ENCODE measurements at places on chromosomes 11 and 22.

- no peak for DNase-seq
Observed at GRCh38 chr22:17769013-17769715, 5.1 kb downstream of the BID start.

- no peak for DNase-seq
Observed at GRCh38 chr11:35173011-35173511, 34.1 kb downstream of the CD44 start.

DNA sequence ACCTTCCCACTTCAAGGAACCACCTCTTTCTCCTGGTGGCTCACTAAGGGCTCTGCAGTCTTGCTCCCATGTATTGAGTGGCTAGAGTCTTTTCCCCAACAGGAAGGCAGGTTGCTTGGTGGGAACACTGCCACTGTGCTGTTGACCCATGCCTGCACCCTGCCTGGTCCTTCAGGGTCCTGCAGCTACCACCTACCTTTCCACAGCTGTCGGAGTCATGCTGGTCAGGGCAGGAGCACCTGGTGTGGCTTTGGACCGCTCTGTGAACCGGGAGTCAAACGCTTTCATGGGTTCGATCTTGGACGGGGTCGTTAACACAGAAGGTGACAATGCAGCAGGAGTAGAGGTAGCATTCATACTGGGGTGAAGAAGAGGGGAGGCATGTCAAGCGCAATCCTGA is 56.1 kb downstream of the HIRA start:
- no peak for DNase-seq

DNA sequence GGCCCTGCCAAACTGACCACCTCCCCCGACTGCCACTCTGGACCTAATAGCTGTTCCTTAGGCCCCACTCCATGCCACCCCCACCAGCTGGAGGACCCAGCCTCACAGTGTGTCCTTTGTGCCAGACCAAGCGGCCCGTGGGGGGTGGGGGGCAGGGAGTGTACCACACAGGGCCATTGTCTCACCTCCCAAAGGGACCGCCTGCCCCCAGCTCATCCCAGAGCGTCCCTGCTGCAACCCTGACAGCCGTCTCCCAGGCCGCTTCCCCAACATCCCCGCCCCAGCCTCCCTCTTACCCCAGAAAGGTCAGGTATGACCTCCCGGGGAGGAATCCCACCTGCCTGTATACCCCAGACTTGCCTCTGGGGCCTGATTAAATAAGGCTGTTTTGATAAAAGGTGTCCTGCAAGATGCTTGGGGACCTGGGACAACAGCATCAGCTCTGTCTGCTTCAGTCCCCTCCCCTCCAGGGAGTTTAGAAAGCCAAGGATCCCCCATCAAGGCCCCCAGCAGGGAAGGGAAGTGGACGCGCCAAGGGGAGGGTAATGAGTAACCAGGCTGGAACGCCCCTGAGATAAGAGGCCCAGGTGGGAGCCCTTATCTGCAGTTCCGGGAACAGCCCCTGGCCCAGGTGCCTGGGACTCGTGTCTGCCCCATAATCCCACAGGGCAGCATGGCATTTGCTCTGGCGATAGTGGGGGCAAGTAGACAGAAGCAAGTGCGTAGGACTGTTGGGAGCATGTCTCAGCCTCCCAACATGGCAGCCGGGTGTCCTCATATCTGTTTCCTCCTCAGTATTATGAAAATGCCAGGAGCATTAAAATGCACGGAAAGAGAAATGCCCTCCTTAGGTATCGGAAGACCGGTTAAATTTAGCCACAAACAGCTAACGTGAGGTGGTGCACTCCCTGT is 9.0 kb downstream of the CDC42EP1 start:
- no peak for DNase-seq

GRCh38 chr11:130613396-130613795 is 165.0 kb downstream of the ADAMTS15 start:
- no peak for DNase-seq

DNA sequence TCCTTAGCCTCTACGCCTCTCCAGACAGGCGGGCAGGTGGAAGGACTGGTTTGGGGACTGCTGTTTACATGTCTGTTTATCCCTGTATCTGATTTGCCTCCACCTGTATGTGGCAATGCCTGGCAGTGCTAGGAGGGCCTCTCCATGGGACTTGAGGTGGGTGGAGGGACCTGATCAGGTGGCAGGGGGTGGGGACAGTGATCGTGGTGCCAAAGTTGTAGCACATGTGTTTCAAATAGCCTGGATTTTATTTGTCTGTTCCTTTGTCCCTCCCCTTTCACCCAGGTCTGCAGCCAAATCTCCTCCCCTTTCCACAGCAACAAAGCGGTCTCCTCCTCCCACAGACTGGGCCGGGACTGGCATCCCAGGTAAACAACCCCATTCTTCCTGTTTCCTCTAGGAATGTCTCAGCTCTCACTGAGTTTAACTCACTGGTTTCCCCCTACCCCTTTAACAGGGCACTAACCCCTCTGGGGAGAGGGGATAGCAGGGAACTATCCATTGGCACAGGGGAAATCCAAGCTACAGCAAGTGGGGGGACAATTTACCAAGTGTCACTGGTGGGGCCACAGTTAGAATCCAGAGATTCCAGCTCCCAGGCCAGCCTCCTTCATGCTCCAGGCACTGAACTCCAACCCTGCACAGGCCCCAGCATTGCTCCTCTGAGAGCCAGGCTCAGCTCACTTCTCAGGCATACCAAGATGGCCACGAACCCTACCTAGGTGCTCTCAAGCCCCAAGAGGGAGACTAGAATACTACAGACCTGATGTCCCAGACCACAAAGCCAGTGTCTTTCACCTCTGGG is 22.9 kb upstream of the TLCD5 start:
- DNase-seq, result no peak

DNA sequence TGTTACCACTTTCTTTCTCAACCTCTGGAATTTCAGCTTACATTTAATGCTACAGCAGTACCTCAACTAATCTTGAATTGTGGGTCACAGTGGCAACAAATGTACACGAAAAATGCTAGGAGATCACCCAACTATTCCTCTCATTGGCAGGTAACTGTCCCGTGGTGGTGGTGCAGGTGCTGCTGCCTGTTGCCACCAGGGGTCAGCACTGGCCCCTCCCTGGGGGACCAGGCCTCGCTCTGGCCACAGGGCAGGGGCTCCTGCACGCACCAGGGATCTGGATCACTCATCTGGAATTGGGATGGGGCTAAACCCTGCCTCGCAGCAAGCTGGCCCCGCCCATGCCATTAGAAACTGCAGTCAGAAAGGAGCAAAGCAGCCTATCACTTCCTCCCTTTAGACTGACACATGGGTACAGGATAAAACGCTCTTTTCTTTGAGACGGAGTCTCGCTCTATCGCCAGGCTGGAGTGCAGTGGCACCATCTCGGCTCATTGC is 6.9 kb upstream of the POLDIP3 start:
- DNase-seq, result peak; percentile 43

DNA sequence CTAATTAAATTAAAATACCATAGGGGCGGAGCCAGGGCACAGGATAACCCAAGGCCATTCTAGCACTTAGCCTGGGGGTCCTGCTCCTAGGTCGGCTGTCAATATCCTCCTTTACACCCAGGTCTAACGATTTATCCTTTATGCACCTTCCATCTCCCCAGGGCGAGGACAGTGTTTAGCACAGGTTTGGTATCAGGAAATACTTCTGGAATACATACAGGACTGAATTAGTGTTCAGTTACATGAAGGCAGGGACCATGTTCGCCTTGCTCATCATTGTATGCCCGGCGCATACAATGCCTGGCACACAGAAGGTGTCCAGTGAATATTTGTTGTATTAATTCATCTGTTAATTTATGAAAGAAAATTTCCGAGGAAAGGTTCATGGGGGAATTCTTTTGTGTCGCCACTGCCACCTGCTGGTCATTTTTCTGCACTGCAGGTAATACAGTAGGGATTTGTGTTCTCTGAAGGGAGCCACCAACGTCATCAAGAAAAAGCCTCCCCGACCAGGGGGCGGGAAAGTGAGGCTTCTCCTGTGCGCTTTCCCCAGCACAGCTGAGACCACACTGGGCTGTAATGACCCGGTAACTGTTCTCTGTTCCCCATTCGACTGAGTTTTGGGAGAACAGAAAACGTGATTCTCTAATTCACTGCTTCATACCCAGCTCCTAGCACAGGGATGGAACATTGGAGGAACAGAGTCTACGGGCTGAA is 68.7 kb upstream of the ASPHD2 start:
- DNase-seq, result peak; percentile 45

DNA sequence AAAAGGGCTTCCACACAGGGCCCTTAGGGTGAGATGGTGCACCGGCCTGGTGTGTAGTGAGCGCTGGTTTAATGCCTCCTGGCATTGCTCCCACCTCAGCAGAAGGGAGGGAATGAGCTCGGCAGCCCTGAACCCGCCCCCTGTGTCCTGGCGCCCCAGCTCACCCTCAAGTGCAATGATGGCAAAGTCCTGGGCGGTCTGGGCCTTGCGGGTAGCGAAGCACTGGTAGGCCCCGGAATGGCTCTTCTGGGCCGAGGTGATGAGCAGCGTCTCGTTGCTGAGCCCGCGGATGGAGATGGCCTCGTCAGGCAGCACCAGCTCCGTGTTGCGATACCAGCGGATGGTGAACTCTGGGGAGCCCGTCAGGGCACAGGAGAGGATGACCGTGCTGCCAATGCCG is 193.3 kb downstream of the CEP164 start:
- no peak for DNase-seq

- DNase-seq, result no peak
Observed at GRCh38 chr11:63641727-63642126, 27.5 kb upstream of the PLAAT3 start.

GRCh38 chr11:8097062-8097461 is 16.1 kb downstream of the TUB start:
- DNase-seq, result no peak

DNA sequence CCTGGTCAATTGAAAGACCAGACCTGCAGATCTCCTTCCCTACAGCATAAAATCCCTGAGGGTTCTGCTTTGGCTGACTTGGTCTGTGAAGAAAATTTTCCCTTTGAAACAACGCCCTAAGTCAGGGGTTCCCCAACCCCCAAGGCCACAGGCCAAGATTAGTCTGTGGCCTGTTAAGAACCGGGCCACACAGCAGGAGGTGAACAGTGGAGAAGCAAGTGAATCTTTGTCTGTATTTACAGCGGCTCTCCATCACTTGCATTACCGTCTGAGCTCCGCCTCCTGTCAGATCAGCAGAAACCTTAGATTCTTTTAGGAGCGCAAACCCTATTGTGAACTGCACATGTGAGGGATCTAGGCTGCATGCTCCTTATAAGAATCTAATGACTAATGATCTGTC is 38.2 kb downstream of the CCDC83 start:
- no peak for DNase-seq

DNA sequence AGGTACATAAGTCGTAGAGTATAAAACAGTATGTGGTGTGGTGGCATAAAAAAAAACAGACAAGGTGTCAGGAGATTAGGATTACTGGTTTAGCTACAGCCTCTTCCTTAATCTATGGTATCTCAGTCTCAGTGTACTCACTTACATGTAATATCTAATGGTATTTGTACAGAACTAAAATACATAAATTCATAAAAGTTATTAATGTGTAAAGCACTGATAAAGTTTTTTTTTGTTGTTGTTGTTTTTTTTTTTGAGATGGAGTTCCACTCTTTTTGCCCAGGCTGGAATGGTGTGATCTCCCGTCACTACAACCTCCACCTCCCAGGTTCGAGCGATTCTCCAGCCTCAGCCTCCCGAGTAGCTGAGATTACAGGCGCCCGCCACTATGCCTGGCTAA is 2.9 kb downstream of the PTS start:
- no peak for DNase-seq

- no peak for DNase-seq
Observed at GRCh38 chr11:127679816-127680545, 679.4 kb upstream of the KIRREL3 start.

DNA sequence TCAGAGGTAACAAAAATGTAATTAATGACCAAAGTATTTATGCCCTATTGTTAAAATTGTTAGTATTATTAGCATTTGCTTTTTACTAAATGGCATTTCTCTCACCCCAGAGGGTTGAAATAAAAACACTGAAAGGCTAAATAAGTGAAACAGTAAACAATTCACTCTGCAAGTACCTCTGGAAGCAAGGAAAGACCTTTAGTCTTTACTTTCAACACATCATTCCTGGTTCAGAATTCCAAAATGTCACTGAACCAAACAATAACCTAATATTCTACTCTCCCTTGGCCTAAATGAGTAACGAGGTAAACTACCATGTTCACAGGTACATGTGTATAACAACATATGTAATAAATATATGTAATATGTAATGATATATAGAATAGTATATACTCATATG is 369.3 kb downstream of the TTC28 start:
- no peak for DNase-seq

GRCh38 chr11:19359221-19360000 is 118.7 kb upstream of the E2F8 start:
- DNase-seq, result no peak

DNA sequence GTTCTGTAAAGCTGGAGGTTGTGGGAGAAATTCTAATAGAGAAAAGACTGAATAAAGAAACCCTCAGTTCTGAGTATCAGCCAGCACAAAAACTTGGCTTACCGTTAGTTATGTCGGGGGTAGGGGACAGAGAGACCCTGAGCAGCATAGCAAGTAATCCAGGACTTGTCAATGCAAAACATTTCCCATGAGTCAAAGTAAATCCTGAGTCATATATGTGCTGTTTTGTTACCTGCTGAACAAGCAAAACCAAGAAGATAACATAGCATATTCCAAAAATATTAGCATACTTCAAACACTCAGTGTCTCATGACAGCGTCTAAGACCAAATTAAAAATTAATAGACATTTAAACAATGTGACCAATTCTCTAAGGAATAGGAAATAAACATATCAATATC is 75.1 kb upstream of the LUZP2 start:
- no peak for DNase-seq

DNA sequence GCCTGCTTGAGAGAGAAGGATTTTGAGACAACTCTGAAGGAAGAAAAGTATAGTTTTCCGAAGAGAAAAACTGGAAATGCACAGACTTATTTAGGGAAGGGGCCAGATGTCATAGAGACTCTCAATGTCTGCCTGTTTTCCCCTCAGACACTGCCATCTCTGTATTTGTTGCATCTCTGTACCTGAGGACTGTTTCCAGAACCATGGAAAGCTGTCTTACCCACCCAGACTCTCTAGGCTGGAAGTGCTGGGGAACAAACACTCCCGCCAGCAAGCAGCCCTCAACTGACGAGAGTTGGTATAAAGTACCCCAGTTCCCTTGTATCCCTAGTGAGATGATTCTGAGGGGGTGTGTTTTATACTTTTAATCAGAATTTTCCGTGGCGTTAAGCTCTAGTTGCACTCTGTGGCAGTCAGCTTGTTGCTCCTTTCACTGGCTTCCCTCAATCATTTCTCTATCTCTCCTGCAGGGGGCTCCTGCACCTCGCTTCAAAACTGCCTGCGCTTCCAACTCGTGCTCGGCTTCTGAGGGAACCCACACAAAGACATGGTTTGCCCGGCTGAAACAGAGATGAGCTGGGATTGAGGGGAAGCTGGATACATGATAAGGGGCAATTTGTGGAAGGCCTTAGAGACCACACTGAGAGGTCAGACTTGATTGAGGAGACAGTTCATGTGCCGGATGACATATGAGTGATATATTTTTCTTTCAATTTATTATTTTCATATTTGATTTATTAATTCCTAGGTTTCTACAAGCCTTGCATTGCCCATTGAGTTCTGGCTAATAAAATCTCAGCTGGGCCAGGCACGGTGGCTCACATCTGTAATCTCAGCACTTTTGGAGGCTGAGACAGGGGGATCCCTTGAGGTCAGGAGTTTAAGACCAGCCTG is 36.9 kb upstream of the CLPB start:
- peak; percentile 50 for DNase-seq
